ENCODE measurements at places on chromosomes 1 and 21.

DNA sequence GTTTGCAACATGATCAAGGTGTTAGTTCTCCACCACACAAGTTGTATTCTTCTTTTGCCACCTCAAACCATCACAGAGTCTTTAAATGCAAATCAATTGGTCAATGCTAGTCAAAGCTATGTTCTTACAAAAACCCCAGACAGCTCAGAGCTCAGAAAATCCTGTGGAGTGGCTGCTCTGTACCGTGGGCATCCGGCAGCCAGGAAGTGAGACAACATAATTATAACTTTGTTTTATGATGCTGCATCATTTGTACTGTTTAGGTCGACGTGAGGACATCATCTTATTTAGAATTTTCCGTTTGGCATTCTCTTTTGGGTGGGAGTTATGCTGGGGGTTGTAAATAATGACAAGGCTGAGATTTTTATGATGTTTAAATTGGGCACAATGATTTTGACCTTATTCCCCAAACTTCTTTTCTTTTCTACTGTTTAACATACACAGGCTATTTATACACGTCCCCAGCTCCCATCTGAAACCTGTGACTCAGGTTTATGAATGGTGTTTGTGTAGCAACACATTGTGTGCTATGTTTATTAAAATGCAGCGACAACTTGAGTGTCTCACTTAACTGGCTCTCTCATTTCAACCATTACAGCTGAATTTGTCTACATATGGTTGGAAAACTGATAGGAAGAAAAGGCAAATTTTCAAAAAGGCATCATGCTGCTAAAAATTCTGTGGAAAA, 124.0 kb downstream of the CNIH3 start:
- DNase-seq, result no peak

DNA sequence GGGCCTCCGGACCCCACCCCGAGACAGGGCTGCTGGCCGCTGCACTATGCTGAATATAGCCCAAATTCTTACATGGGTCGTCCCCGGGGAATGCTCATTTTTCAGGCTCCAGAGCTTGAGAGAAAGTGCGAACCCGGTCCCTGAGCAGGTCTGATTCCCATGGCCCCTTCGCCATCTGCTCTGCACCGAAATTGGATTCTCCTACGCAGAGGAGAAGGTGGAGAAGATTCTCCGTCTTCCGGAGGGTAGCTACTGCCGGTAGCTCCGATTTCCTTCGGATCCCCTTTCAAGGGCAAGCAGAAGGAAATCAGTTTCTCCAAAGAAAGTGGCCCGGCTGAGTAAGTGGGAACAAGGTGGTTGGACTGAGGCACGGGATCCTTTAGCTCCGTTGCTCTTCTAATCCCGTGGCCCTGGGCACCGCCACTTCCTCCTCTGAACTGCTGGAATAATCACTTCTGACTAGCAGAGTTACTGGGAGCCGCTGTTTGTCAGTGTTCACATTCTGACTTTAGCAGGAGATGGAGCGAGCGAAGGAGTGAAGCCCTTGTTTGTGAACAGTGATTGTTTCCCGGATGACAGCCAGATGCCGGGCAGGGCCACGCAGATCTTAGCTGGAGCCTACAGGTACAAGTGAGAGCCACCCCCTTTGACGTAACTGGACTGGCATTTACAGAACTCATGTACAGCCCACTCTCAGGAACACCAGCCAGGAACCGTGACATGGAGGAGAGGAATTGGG, 1.1 kb upstream of the ZNF496 start:
- no peak for DNase-seq

DNA sequence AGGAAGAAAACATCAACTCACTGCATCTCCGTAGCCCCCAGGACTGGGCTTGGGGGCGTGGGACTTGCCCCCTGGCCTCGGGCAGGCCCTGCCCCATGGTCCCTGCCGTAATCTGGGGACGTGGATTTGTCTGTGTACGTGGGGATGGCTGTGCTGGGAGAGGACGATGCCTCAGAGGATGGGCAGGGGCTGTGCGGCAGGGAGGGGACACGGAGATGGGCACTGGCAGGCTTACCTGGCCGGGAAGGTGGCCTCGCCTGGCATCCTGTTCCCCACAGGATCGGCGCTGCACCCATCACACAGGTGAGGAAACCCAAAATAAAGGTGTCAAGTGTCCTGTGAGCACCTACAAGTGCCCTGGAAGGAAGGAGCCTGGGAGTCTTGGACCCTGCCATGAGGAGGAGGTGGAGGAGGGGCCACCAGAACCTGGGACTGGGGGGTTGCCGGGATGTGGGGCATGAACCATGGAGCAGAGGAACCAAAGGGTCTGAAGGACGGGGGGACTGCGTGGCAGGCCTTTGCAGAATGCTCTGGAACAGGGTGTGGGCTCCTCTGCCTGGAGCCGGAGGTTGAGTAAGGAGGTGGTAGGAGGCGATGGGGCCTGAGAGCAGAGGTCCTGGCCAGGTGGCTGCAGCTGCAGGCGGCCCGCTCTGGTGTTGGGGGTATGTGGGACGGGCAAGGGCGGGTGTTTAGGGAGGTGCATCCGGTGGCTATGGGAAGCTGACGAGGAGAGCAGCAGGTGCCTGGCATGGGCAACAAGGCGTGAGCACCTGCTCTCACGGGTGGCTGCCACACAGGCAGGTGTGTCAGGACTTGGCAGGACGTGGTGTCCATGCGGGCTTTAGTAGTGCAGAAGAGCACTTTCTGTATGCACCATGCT, 27.8 kb upstream of the LRRC3 start:
- DNase-seq, result no peak

GRCh38 chr1:23927097-23927496, 13.9 kb upstream of the CNR2 start:
- no peak for DNase-seq

- DNase-seq, result no peak
Measured at GRCh38 chr1:152777510-152778137, 2.7 kb downstream of the LCE1F start.

DNA sequence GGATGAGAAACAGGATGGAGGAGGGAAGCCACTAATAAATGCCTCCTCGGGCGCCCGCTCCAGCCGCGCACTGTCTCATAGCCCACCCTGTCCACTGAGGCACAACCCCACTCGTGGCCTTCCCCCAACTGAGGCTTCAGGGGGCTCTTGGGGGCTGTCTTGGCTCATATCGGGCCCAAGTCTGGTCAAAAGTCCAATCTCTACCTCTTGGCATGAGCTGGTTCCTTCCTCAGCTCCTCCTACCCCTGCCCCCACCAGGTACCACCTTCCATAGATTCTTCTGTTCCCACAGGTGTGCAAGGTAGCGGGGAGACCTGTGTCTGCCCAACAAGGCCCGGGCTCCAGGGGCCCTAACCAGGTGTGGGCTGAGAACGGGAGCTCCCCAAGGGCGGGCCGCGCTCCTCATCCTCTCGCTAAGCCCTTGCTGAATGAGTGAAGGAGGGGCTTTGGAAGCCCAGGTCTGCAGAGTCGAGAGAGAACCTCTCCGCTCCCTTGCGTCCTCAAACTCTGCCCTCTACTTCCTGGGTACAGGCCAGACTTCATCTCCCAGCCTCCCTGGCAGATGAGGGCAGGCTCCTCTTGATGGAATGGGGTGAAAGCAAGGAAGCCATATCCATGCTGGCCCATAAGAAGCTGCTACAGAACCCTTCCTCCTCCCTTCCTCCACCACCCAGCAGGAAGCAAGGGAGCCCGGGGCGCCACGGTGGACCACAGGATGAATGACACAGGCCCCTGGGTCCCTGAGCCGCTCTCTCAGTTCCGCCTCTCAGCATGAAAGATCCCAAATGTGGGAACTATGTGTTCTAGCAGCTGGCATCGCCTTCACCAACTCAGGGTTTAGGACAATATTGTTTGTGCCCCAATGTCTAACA, 74.7 kb downstream of the PSMG1 start:
- DNase-seq, result no peak

GRCh38 chr1:182953826-182954225, 860 bp upstream of the SHCBP1L start:
- no peak for DNase-seq
